Activated CD8-positive, alpha-beta T cell treated with anti-CD3 and anti-CD28 coated beads for 36 hours (primary cell): ENCODE measurements at places on chromosomes 11 and 22. TPM values are rescaled to one million over a fixed set of nuclear protein-coding genes. Genes with fewer than 3 reads are reported as not detected.

DNA sequence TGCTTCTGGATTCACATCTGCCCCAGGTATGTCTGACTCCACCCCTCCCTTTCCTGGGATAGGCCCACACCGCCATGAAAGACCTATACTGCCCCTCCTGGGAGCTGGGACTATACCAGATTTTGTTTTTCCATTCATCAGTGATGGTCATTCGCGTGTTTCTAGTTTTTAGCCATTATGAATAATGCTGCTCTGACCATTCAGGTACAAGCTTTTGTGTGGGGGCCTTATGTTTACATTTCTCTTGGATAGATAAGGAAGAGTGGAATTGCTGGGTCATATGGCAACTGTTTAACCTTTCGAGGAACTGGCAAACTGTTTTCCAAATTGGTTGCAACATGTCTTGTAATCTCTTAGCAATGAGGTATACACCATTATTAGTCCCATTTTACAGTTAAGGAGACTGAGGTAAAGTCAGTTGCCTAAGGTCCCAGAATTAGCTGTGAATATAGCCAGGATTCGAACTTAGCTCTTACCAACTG is 1.2 kb upstream of the TBC1D10A start:
- H3K4me3 ChIP-seq = peak overlapping the region; percentile 81
- no peak overlapping the region for H3K27ac ChIP-seq
- DNase-seq = no peak
- no peaks in the 10 kb centered on the region for H3K27me3 ChIP-seq
- H3K4me1 ChIP-seq = peaks cover 37% of the 10 kb centered on the region

Gene C11orf52
- total RNA-seq = not detected

GRCh38 chr11:128663824-128664223 is 30.0 kb upstream of the FLI1 start:
- no peaks in the 10 kb centered on the region for H3K4me1 ChIP-seq
- H3K4me3 ChIP-seq = no peak overlapping the region
- H3K36me3 ChIP-seq = no peaks in the 10 kb centered on the region
- DNase-seq = no peak
- H3K27ac ChIP-seq = no peak overlapping the region

DNA sequence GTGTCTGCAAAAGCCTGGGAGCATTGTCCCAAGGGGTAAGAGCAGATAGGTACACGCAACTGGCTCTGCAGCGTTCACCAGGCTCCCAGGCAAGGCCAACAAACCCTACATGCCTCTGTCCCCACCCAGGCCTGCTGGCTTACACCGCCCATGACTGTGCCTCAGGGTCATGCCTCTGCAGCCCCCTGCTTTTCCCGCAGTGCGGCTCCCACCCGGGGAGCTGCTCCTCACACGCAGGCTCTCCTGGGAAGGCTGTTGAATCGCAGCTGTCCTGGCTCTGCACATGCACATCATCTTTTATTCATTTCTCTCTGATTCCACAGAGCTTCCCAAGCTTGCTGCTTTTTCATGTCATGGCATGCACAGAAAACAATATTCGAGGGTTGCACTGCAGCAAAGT is 29.2 kb upstream of the B3GAT1 start:
- no peak overlapping the region for H3K27ac ChIP-seq
- no peaks in the 10 kb centered on the region for H3K4me1 ChIP-seq
- no peaks in the 10 kb centered on the region for H3K36me3 ChIP-seq
- H3K27me3 ChIP-seq = peaks cover 2% of the 10 kb centered on the region
- no peak for DNase-seq
